Mesothelial cell of epicardium (in vitro differentiated cells): ENCODE measurements at places on chromosomes 1 and 21. TPM values are rescaled to one million over a fixed set of nuclear protein-coding genes. Genes with fewer than 3 reads are reported as not detected.

DNA sequence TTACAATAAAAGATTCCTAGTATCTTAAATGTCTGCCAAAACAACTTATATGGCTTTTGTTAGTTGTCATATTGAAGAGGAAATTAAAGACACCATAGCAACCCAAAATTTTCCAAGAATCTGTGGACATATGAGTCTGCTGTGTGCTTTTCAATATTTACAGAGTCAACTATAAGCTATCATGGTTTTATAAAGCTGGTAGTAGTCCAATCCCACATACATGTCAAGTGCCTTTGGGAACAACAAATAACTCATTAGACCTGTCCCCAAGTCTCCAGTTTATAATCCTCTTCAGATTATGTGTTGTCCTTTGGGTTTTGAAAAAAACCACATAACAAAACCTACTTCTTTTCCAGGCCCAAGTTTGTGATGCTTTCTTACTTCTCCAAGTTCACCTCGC is 293.8 kb upstream of the USP25 start:
- peaks cover 6% of the 10 kb centered on the region for H3K36me3 ChIP-seq
- peaks cover 34% of the 10 kb centered on the region for H3K4me1 ChIP-seq
- no peak overlapping the region for H3K4me3 ChIP-seq
- DNase-seq = no peak
- no peak overlapping the region for H3K27ac ChIP-seq
- H3K27me3 ChIP-seq = no peaks in the 10 kb centered on the region

DNA sequence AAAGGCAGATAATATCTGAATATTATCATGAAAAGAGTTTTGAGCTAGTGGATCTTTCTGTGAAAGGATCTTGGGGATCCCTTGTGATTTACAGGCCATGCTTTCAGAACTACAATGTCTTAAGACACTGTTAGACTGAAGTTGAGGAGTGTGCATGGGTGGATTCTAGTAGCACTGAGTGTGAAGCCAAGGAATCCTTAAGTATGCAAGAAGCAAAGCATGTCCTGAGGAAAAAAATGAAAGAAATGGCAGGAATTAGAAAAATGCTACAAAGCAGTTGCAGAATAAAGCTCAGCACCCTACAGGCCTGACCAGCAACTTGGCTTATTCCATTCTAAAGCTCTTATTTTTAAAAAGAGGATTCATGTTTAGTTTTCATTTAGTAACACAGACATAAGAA is 11.9 kb downstream of the STX6 start:
- peaks cover 5% of the 10 kb centered on the region for H3K36me3 ChIP-seq
- no peaks in the 10 kb centered on the region for H3K27me3 ChIP-seq
- no peak overlapping the region for H3K4me3 ChIP-seq
- H3K27ac ChIP-seq = peak overlapping the region; percentile 93
- peaks cover 28% of the 10 kb centered on the region for H3K4me1 ChIP-seq
- no peak for DNase-seq

Gene HENMT1
- 6.7 to 8.5 TPM (median 6.7 TPM) in 3 replicates for total RNA-seq

Gene GJA8
- total RNA-seq = not detected in 3 replicates

DNA sequence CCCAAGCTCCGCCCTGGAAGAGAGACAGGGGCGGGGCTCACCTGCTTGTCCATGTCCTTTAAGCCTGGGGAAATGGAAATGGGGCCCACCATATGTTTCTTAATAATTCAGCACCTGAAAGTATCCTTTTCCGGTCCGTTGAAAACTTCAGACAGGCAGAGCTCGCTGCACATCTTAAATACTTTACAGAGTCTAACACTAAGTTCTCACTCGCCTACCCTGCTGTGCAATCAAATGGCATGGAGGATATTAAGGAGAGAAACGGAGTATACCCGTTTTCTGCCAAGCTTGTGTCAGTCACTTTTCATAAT is 467 bp upstream of the CC2D1B start:
- peaks cover 30% of the 10 kb centered on the region for H3K4me1 ChIP-seq
- no peak for DNase-seq
- no peaks in the 10 kb centered on the region for H3K27me3 ChIP-seq
- H3K36me3 ChIP-seq = peaks cover 4% of the 10 kb centered on the region

- no peak overlapping the region for H3K4me3 ChIP-seq
- no peaks in the 10 kb centered on the region for H3K4me1 ChIP-seq
- no peaks in the 10 kb centered on the region for H3K36me3 ChIP-seq
These were observed 3.3 kb upstream of the CD1B start for GRCh38 chr1:158334526-158335212.
